Daoy (cell line): ENCODE measurements at places on chromosomes 3 and 15. TPM values are rescaled to one million over a fixed set of nuclear protein-coding genes. Genes with fewer than 3 reads are reported as not detected.

GRCh38 chr3:52072020-52072419 is 15.6 kb upstream of the DUSP7 start:
- DNase-seq: no peak

DNA sequence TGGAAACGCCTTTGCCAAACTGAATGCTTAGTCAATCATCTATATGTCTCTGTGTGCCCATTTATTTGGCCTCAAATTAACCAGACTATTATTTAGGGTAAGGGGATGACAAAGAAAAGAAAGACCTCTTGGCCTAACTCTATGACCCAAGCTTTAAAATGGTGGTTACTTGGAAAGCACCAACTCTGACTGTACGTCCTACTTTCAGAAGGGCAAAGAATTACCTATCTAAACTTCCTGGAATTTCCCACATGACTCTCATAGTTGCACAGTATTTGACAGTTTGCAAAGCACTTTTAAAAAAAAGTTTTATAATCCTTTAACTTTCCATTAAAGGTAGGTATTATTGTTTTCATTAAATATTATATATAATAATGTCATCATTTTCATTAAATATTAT is 6.3 kb upstream of the MTHFS start:
- DNase-seq: no peak

GRCh38 chr3:64816355-64816754 is 128.6 kb upstream of the ADAMTS9 start:
- DNase-seq: no peak

GRCh38 chr15:73127302-73127936 is 75.2 kb downstream of the NEO1 start:
- DNase-seq: peak; percentile 14

DNA sequence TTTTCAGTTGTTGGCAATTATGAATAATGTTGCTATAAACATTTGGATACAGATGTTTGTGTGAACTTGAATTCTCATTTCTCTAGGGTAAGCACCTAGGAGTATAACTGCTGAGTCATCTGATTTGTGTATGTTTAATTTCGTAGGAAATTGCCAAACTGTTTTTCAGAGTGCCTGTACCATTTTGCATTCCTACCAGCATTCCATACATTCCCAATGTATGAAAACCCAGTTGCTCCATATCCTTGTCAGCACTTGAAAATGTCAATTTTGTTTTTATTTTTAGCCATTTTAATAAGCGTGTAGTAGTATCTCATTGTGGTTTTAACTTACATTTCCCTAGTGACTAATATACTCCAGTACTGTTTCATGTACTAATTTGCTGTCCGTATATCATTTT is 98.5 kb upstream of the TSC22D2 start:
- DNase-seq: peak; percentile 39

- DNase-seq: no peak
Measured at GRCh38 chr3:127371334-127371733, 83.5 kb upstream of the PRR20G start.

GRCh38 chr3:112650482-112650881 is 9.5 kb upstream of the CCDC80 start:
- no peak for DNase-seq

GRCh38 chr3:194312743-194313281 is 38.3 kb downstream of the CPN2 start:
- peak; percentile 67 for DNase-seq

- DNase-seq: no peak
Measured at GRCh38 chr15:91992945-91993344, 139.4 kb downstream of the SLCO3A1 start.

- peak; percentile 9 for DNase-seq
Measured at GRCh38 chr3:18189282-18190050, 235.7 kb downstream of the SATB1 start.

- no peak for DNase-seq
Measured at GRCh38 chr15:88016406-88016805, 240.1 kb downstream of the NTRK3 start.

GRCh38 chr3:55963601-55964000 is 476.5 kb upstream of the WNT5A start:
- DNase-seq: no peak

- DNase-seq: no peak
Measured at GRCh38 chr3:46093327-46093942, 66.2 kb upstream of the XCR1 start.

DNA sequence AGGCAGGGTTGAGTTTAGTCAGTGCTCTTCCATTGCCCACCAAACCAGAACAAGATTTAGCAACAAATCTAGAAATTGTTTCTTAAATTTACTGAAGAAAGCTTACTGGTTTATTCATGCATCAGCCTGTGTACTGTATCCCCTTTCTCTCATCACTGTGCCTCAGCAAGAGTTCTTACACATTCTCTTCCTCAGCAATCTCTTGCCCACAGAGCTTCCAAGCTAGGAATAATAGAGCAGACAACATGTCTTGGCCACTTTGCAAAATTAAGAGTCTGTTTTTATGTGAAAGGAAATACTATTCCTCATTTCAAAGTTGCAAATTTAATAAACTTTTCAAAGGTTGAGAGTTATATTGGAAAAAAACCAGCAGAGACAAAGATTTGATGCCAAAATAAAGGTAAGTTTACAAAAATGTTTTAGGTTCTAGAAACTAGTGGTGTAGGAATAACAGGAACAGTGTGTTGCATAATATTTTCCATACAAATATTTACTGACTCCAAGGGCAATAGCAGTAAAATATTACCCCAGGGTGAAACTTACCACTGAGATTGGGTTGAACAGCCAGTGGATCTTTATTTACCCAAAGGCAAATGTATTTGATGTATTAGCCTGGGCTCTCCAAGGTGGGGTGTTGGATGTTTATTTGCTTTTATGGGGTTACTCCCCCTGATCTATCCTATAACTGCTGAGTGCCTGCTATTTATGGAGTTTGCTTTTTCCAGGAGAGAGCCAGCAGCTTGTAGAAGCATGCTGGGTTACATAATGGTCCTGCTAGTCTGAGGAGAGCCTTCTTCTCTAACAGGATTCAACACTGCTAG is 276.7 kb downstream of the ADAMTSL3 start:
- no peak for DNase-seq

DNA sequence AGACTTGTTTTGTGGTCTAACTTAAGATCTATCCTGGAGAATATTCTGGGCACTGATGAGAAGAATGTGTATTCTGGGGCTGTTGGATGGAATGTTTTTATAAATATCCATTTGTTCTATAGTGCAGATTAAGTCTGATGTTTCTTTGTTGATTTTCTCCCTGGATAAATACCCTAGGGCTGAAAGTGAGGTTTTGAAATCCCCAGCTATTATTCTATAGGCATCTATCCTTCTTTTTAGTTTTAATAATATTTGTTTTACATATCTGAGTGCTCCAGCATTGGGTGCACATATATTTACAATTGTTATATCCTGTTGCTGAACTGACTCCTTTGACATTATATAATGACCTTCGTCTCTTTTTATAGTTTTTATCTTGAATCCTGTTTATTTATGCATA is 42.9 kb downstream of the GALK2 start:
- DNase-seq: no peak

- peak; percentile 45 for DNase-seq
Measured at GRCh38 chr15:70480196-70480856, 283.0 kb downstream of the UACA start.

DNA sequence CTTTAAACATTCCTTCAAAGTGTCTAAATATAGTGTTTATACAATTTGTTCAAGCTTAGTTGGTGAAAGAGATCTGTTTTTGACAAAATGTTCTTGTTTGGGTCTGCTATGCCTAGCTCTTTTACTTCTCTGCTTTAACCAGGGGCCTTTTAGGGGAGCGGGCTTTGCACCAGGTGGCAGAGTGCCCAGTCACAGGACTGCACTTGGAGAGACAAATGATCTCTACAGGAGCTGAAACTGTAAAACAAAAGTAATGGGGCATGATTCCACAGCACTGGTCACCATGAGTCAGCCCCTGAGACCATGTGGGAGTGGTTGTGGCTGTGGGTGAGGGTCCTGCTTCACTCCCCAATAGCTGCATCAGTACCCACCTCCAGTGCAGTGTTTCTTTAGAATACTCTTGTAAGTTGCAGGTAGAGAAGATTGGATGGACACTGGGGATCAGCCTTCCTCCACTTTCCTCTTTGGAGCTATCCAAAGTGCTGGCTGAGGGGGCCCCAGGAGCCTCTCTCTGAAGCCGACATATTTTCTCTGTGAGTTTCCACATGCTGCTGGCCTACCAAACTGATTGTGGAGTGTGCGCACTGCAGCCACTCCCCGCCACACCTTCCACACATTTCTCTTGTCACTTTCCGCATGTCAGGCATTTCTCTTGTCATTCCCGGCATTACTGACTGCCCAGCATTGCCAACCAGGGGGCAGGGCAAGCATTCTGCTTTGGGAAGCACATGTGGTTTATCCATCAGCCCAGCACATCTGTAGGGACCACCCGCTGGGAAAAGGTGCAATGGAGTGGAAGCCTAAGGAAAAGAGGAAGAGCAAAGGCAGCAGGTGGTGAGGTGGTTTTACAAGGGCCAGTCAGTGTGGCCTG is 110.0 kb downstream of the EPHB1 start:
- DNase-seq: peak; percentile 78

GRCh38 chr15:38524156-38524555 is 40.5 kb downstream of the RASGRP1 start:
- DNase-seq: no peak

DNA sequence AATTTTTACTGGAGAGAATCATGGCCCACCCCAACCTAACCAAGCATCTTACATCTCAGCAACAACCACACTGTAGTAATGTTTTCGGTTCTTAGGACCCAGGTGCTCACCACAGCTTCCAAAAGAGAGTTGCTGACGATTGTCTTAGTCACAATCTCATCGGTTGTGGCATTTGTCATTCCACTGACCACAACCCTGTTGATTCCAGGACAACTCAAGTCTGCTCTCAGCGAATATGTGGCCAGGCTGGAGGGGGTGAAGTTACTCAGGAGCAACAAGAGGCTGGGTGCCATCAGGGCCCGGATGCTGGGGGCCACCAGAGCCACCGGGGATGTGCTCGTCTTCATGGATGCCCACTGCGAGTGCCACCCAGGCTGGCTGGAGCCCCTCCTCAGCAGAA is 25.9 kb downstream of the GALNT15 start:
- DNase-seq: peak; percentile 20

GRCh38 chr15:91032919-91033803 is 10.8 kb upstream of the VPS33B start:
- peak; percentile 58 for DNase-seq

GRCh38 chr3:153026026-153026425 is 136.0 kb upstream of the RAP2B start:
- DNase-seq: peak; percentile 21

DNA sequence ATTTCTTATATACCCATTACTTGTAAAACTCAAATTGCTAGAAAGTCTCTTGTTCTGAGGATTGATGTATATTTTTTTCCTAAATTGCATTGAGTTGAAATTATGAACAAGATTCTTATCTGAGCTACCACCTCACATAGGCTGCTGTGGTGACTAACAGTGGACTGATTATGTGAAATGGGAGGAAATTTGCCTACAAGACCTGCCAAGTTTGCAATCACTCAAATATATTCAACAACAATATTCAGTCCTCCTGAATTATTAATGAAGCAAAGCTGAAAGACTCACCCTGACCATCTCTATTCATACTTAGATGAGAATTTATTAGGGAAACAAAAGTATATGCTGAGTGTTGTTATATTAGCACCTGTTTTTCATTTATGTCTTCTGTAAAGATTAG is 412.6 kb upstream of the SEMA6D start:
- no peak for DNase-seq

DNA sequence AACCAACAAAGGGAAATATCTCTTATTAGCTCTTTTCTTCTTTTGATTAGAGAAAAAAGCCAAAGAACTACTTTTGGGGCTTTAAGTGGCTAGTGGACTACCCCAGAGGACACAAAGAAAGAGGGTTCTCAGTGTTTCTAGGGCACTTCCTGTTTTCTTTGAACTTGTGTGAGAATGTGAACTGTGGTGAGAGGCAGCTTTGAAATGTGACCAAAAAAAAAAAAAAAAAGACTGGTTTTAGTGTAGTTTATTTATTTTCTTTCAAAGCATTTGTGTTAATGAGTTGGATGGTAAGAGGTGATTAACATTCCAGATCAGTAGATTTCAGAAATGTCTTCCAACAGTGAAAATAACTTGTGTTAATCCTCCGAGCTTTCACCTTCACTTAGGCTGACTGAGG is 32.4 kb downstream of the SELENOT start:
- no peak for DNase-seq

The KCNMB3 gene
- 0.11 and 0.77 TPM in 2 replicates for total RNA-seq

The TRH gene
- total RNA-seq: not detected in 2 replicates

The INSYN1 gene
- 0.06 and 0.21 TPM in 2 replicates for total RNA-seq

The TNFSF10 gene
- 23.8 and 30.8 TPM in 2 replicates for total RNA-seq
